ENCODE measurements at places on chromosomes 16 and 17.

DNA sequence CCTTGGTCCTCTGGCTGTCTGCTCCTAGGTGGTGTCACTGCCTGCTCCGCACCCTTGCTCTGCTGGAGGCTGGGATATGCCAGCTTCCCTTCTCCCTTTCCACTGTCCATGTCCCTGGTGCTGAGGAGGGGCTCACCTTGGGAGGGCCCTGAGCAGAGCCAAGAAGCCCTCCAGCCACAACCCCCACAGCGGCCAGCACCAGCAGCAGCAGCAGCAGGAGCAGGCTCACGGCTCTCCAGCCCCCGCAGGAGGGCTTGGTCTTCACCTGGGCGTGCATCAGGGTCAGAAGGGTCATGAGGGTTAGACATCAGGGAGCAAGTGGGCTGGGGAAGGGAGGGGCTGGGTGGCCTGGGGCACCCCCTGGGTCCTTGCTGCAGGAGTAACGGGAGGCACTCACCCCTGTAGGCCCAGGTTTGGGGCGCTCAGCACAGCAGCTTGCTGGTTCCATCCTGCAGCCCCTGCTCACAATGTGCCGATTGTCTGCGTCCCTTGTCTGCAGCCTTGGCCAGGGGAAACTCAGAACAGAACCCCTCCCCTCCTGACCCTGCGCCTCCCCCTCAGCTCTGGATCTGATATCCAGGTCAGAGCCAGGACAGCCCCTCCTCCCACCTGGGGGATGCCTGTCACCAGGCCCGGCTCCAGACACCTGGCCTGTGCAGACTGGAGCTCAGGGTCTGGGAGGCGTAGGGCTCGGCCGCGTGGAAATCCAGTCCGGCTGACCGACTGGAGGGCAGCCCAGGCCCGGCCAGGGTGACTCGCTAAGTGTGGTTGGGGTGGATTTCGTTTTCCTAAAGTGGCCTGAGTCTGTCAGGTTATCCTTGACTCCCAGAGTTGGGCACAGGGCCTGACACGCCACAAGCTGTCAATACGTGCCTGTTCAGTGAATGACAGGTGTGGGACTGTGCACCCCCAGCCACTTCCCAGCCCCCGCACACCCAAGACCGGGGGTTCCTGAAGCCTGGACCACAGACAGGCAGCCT is at the start of gene BRICD5:
TSS of gene BRICD5 (minus strand) at position 478 of the 980 bp plus-strand sequence. CDS start at position 448, 30 bp downstream.
- DNase-seq: no peak

DNA sequence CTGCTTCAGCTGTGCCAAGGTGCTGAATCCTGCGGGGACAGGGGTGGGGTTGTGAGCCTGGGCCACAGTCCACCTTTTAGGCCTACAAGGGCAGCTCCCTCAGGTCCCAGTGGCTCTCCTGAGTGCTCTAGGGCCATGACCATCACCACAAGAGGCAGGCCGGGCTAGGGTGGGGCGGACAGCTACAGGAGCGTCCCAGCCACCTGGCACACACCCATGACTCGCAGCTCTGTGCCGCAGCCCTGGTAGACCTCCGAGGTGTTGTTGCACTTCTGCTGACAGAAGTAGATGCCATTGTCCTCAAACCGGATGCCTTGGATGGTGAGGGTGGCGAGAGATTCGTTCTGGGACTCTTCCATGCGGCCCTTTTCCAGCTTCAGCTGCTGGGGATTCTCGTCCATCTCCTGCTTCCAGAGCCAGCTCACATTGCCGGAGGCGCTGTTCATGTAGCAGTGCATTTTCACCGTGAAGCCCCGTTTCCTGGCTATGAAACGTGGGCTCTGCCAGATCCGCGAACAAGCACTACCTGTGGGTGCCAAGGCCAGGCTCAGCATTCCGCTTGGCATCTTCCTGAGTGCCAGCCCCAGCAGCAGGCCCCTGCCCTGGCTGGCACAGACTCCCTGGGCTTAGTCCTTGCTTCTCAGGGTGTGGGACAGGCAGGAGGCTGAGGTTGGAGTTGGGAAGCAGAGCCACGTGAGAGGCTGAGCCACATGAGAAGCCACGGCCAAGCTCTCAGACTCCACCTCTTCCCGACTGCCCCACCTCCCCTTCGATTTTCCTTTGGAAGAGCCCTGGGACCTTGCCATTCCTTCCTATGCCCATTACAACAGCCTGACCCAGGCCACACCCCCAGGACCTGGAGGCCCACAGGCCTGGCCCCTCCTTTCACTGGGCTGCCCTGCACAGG is 2.0 kb downstream of the CD79B start:
- DNase-seq: no peak

GRCh38 chr17:81489012-81489997 is 23.3 kb downstream of the ACTG1 start:
- DNase-seq: no peak

DNA sequence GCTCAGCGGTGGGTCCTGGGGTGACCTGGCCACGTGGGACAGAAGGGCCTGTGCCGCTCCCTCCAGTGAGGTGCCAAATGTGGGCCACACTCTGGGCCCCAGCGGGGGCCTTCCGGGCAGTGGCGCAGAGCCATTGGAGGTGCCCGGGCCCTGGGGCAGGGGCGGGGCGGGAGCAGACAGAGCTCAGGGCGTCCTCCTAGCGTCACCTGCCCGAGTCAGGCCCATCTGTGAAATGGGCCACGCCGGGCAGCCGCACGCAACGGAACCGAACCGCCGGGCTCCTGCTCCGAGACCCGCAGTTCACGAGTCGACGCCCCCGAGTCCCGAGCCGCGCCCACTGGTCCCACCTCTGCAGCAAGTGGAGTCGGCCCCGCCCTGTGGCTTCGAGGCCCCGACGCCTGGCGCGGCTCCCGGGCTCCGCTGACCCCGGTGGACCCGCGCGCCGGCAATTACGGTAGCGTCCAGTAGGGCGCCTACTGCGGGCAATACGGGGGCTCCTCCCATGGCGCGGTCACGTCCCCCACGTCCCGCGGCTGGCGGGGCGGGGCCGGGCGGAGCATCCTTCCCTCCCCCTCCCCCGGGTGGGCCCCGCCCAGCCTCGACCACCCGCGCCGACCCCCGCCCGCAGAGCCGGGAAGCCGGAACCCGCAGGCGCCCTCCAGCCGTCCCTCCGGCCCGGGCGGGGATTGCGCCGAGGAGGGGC is 1.9 kb downstream of the SLC16A3 start:
- no peak for DNase-seq

- DNase-seq: no peak
Observed at GRCh38 chr17:76578376-76578775, 7.3 kb downstream of the ST6GALNAC2 start.

- DNase-seq: peak; percentile 39
Observed at GRCh38 chr17:36475346-36475970, 11.0 kb upstream of the ZNHIT3 start.

DNA sequence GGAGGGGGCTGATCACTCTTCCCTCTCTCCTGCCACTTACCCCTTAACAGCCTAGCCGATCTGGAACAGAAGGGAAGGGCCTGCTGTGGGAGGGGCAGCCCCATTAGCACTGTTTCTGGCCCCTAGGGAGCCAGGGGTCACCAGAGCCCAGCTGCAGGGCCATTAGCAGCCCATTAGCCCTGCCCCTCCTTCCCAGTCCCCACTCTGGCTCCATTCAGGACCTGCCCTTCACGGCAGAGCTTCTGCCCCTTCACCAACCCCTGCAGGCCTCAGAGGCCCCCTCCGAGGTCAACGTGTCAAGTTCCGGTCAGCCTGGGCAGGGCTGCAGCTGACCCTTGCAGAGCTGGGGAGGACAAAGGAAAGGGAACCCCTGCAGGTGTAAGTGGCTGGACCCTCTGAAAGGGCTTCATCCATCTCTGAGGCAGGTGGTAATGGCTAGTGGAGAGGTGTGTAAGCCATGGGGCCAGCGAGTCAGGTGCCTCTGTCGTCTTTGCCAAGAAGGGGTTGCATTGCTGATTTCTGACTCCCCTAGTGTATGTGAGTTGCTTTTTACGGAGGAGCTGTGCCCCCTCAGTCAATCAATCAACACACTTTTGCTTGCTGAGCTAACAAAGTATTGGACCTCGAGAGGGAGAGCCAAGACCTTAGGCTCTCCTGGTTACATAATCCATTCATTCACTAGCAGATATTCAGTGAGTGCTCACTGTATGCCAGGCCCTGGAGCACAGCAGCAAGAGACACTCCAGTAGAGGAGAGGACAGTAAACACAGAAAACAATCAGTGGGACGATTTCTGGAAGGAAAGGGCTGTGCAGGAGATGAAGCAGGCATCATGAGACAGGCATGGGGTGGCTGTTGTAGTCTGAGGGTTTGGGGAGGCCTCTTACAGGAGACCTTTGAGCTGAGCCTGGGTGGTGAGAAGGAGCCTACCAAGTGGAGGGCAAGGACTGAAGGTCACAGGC is 18.2 kb upstream of the KCNJ12 start:
- no peak for DNase-seq

DNA sequence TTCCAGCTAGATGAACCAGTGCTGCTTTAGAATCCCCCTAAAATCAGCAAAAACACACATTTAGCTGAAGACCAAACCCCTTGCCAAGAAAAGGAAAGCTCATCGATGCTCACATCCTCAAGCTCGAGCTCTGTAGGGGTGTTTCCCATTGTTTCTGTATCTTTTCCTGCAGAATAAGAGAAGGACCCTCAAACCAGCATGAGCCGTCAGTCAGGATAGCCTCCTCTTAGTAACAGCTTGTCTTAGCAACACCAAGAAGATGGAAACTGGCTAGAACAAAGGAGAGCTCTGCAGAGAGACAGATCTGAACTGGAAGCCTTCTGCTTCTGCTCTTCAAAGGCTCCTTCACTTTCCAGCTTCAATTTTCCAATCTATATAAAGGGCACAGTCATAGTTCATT is 32.0 kb downstream of the VAT1L start:
- no peak for DNase-seq

DNA sequence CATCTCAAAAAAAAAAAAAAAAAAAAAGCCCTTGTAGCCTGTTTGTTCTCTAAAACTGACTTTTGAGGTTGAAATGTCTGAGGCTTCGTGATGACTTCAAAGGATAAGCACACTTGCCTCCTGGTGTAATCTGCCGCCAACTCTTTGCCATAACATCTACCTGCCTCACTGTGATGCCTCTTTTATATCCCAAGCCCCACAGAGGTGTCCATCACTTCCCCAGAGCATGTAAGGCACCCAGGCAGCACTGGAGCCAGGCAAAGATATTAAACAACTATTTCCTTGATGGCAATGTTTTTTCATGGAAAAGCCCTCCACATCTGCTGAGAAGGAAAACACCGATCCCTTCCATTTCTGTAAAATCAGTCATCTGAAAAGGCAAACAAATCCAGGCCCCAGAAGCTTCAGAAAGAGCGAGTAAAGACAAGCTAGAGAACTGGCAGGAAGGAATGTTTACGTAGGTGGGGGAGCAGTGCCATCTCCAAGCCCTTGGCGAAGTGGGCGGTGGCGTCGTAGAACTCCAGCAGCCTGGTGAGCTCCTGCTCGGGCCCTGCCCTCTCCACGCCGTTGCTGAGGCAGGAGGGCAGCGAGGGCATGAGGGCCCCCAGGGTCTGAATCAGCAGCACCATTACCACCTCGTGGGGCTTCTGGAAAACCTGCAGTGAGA is 28.6 kb downstream of the COG7 start:
- DNase-seq: no peak

DNA sequence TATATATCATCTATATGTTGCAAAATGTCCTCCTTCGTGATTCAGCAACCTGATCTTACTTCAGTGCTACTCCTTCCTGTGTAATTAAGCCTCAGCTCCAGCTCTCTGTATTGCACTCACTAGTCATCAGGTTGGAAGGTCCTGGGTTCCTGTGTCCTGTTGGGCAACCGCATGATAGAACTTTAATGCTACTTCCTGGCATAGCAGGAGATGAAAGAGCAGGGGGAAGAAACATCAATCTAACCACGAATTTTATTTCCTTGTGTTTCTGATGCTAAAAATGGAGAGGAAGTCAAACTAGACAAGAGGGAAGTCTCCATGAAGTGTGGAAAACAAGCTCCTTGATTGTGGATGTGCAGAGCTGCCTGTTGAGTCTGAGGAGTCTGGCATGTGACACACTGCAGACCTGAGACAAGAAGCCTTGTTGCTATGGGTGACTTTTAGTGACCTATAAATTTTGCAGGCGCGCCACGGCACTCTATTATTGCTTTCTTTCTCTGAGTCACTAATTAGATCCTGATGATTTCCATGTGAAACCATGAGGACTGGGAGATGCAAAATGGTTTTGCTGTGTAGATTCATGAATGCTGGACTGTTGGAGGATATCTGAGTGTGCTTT is 25.6 kb downstream of the IGSF6 start:
- DNase-seq: no peak

GRCh38 chr16:89018282-89019158 is 41.5 kb upstream of the CBFA2T3 start:
- no peak for DNase-seq

DNA sequence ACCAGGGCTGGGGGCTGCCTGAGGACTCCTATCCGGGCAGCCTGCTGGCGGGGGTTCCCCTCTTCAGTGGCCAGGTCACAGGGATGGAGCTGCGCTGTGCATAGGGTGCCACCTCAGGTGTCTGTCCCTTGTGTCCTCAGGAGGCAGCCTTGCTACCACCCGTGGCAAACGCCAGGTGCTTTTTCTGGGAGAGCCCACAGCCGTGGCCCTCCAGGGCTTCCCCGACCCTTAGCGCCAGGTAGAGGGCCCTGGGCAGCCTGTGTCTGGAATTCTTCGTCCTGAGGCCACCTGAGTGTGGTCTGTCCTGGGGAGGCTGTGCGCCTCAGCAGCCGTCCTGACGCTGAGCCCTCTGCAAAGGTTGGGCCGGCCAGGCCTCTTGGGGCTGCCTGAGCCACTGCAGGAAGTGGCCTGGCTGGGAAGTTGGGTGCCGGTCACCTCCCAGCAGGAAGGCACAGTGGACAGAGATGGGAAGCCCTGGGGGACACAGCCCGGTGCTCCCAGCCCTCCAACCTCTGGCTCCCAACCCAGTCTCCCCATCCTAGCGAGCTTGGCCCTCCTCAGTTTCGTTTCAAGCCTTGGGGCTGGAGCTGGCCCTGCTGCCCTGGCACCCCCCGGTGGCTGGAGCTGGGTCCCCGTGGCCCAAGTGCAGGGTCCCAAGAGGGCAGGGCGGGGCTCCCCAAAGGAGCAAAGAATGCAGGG is 7.6 kb upstream of the BAIAP3 start:
- no peak for DNase-seq

- no peak for DNase-seq
Observed at GRCh38 chr16:2039274-2040031, 8.2 kb downstream of the NTHL1 start.

- DNase-seq: no peak
Observed at GRCh38 chr16:85479972-85480726, 133.0 kb upstream of the GSE1 start.

- DNase-seq: no peak
Observed at GRCh38 chr16:69084289-69084688, 21.2 kb upstream of the HAS3 start.

- DNase-seq: peak; percentile 86
Observed at GRCh38 chr16:14003074-14003570, 68.0 kb upstream of the MRTFB start.

- peak; percentile 85 for DNase-seq
Observed at GRCh38 chr16:84406006-84406963, 37.9 kb downstream of the ATP2C2 start.

- no peak for DNase-seq
Observed at GRCh38 chr17:73976676-73977521, 226.6 kb upstream of the RPL38 start.

- DNase-seq: no peak
Observed at GRCh38 chr17:55407641-55408566, 13.7 kb downstream of the MMD start.

Measured in occipital lobe (tissue), 3 donors.